ENCODE measurements at places on chromosomes 16 and 17.
A peak's percentile ranks its signal among the peaks of the same experiment; 100 is the strongest.

DNA sequence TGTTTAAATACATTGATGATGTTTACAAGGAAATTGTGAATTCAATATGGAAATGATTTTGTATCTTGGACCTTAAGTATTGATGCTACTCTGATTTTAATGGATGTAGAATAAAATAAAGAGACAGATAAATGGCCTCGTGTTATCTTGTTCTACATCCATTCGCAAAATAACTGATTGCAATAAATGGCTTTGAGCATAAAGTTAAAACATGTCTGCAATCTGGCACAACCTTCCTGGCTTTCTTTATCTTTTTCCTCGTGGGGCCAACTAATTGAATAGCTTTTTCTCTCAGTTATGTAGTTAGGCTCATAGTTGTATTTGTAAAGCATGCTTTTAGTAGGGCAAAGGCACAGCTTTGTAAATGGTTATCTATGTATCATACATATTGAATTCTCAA lies 691.4 kb downstream of the CDH8 start:
- no peak for DNase-seq

DNA sequence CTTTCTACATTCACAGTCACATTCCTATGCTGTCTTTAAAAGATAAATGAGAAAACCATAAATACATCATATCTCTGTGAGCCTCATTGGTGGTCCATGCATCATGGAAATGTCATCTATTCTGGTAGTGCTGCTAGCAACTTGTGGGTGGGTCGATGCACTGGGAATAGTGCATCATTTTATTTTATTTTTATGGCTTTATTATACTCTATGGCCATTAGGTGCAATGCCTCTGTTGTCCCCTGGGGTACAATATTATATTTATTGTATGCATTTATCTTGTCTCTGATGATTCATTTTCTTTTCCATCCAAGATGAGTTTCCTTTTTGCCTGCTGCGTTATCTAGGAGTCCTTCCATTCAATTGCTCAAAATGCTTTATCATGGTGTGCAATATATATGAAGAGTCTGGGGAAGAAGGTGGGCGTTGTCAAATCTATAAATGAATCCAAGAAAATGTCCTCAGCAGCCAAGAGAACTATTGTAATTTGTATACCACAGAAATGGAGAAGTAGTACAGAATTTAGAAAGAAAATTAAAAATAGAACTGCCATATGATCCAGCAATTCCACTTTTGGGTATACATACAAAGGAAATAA lies 324.0 kb downstream of the KCNJ2 start:
- no peak for DNase-seq

DNA sequence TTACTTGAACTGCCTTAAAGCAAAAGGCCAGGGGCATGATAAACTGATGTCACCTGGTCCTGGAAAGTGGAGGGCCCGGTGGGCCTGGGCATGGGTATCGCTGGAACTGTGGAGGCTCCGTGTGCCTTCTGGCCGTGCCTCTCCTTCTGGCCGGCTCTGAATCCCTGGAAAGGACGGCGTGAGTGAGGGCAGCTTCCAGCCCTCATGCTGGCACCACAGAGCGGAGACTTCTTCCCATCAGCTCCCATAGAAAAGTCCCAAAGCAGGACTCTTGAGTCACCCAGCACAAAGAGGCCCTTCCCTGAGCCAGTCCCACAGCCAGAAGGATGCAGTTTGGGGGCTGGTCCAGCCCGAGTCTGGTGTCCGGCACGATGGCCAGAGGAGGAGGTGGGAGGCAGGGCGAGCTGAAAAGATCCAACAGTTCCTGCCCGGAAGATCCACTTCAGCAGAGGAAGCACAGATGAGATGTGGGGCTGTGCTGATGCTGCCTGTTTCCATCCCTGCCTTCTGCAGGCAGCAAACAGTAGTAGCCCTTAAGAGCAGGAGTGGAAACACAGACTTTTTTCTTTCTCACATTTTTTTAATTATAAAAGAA lies 7.8 kb downstream of the GAA start:
- no peak for DNase-seq

DNA sequence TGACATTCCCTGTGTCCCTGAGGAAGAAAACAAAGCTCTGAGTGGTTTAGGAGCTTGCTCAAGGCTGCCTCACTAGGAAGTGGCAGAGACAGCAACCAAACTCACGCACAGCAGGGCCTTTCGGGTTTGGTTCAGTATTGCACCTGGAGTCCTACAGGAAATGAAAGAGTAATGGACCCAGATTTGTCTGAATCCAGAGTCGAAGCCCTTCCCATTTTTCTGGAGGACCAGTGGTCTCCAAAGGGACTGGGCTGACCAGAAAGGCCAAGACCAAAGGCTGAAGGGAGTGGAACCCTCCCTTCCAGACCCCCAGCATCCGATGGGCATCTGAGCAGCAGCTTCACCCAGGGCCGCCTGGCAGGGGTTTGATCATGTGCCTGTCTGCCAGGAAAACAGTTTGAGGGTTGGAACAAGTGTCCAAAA lies 85.5 kb upstream of the RPL38 start:
- DNase-seq, result peak; percentile 16

DNA sequence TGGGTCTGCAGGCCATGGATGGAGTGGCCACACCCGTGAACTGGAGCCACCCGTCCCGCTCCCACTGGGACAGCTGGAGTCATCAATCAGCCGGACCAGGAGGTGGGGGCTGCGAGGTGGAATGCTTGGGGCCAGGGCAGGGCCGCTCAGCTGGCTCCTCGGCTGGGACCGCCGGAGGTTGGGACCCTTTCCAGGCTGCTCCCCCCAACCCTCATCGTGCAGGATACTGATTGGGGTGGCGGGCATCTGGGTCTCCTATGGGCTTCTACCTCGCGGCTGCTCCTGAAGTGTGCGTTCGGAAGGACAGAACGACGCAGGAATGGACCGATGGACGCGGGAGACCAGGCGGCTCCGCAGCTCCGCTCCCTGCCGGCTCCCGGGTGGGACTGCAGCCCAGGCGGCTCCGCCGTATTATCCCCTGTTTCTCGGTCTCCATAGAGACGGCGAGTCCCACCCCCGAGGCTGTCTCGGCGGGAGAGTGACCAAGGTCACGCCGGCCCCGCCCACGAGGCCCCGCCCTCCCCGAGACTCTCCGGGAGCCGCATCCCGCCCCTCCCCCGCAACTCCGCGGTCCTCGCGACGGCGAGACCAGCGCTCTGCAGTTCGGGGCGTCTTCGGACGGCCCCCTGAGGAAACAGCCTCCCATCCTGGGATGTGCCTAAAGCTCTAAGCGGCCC lies at the start of gene TPPP3:
TPPP3 (minus strand) TSS at position 388 of the 677 bp plus-strand sequence. CDS start 2,387 bp downstream, outside the sequence.
- DNase-seq, result peak; percentile 67

DNA sequence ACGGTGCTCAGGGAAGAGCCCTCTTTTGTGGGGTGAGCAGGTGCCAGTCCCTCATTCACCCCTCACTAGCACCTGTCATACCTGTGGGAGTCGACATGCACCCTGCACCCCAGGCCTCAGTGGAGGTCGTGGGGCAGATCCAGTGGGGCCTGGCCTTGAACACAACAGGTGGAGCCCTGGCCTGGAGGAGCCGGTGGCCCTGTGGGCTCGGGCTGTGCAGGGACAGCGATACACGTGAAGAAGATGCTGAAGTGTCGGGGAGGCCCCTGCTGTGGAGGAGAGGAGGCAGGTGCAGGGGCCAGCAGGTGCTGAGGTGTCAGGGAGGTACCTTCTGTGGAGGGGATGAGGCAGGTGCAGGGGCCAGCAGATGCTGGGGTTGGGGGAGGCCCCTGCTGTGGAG lies 31.8 kb downstream of the ZNF750 start:
- DNase-seq, result no peak

DNA sequence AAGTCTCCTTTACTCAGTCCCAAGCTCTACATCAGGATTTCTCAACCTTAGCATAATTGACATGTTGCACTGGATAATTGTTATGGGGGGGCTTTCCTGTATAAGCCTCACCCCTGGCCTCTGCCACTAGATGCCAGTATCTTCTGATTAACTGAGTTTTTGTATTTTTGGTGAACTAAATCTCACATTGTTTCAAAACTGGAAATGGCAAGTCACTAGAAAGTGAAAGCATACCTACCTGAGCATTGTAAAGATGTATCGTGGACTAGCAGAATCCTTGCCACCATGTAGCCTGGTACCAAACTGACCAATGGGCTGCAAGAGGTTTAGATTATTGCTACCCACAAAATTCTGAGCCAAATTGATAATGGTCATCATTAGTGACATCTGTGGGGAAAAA lies 15.0 kb downstream of the TOP2A start:
- DNase-seq, result no peak

DNA sequence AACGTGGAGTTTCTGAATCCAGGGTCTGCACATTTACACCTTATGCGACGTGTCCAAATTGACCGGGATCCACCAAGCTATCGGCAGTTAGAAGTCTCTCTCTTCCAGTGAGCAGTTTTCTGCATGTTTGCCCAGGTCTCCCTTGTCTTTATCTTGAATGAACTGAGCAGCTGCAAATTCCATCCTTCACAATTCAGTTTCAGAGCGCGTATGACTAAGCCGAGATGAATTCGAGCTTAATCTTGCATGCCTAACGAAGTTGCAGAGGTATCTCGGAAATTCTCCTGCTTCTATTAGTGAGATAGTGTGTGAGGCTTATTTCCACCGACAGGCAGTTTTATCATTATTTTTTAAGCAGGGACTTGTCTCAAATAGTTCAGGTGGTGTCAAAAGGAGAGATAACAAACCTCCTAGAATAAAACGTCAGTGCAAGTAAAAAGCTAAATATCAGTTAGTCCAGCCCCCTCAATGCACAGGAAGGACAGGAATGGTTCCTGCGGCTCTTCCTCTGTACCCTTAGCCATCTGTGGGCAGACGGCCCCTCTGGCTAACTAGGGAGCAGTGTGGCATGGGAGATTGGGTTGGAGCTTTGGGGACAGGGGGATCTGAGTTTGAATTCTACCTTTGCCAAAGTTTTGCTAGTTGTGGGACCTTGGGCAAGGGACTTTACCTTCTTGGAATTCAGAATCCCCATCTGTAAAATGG lies 93.0 kb upstream of the GPR139 start:
- DNase-seq, result no peak

DNA sequence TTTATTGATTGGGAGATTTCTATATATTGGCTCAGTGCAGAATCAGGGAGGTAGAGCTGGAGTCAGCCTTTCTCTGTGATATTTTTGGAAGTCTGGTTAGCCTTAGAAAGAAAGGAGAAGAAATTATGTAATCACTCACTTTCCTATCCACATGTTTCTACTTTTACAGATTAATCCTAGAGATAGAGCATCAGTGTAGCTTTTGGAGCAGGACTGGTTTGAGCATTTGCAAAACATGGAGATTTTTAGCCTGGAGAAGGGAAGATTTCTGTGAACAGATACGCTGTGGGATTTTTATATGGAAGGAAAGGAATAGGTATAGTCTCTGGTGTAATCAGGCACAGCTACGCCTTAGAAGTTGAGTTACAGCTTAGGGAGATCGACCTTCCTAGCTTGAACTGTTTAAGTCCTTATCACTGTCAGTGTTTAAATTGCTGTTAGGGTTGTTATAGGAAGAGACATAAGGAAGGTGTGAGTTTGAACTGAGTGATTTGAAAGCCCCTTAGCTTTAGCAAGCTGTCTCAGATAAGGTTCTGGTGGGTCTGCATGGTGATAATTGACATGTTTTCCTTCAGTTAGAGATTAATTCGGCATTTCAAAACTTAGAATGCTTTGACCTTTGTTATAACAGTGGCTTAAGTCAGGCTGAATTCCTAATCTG lies 20.5 kb downstream of the METTL9 start:
- no peak for DNase-seq

GRCh38 chr16:73067671-73068540 lies 20.0 kb upstream of the ZFHX3 start:
- DNase-seq, result no peak

GRCh38 chr17:38892620-38893019 lies 22.8 kb downstream of the LASP1 start:
- DNase-seq, result no peak

DNA sequence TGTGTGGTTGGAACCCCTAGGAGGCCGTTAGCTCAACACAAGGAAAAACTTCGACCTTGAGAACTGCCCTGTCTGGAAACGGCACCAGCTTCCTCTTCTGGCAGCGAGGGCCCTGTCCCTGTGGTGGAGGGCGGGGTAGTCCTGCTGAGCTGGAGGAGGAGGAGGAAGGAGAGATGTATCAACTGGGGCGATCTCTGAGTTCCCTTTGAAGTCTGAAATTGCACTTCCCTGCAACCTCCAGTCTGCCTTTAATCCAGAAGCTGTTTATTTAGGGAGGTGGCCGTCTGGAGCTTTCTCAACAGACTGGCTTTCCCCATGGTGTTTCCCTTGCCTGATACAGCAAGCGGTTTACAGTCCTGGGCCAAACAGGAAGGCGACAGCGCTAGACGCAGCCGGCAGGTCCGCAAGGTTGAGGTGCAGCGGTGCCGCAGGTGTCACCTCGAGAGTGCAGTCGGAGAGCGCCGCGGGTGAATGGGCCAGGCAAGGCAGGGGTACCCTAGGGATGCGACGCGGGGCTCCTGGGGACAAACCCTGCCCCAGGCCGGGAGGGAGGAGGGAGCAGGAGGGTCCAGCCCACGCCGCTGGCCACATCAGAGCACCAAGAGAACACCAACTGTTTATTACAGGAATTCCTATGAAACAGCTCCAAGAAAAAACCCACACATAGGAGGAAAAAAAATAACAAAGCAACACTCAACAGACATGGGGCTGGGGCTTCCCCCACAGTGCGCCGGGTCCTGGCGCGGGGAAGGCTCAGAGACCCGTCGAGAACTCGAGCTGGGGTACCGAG lies 11.4 kb upstream of the MRPS23 start:
- no peak for DNase-seq

DNA sequence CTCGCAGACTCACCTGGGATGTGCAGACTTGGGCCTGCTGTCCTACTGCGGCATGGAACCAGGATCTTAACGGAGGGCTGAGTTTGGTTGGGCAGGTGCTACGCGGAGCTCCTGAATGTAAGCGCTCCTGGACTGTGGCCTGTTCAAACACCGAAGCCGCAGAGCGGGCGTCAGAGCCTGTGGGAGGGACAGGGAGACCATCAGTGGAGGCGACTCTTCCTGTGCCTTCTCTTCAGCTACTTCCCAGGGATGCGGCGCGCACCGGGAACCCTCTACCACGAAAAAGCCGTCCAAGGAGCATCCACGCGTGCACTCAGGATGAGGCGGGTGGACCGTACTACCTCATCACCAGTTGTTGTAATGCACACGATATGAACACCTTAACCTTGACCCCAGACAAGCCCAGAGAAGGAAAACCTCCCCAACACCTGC lies 2.0 kb downstream of the USP36 start:
- no peak for DNase-seq

- no peak for DNase-seq
These were observed 99.6 kb downstream of the SPACA3 start for GRCh38 chr17:33091271-33091670.

GRCh38 chr16:1884155-1884760 lies 12.3 kb upstream of the MEIOB start:
- DNase-seq, result no peak
